ENCODE measurements at places on chromosomes 3 and 15.

DNA sequence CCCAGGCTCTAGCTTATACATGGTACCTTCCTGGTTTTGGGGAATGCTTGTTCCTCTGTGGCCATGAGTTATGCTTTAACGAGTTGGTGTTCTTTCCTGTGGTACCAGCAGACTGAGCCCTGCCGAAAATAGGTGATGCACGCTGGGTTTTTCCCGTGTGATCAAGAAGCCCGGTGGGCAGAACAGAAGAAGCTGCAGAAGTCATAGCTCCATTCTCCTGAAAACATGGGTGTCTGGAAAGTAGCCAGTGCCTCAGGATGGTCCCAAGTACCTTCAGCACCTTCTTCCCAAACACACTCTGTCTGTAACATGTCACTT, 25.2 kb downstream of the MAPKBP1 start:
- DNase-seq: no peak

DNA sequence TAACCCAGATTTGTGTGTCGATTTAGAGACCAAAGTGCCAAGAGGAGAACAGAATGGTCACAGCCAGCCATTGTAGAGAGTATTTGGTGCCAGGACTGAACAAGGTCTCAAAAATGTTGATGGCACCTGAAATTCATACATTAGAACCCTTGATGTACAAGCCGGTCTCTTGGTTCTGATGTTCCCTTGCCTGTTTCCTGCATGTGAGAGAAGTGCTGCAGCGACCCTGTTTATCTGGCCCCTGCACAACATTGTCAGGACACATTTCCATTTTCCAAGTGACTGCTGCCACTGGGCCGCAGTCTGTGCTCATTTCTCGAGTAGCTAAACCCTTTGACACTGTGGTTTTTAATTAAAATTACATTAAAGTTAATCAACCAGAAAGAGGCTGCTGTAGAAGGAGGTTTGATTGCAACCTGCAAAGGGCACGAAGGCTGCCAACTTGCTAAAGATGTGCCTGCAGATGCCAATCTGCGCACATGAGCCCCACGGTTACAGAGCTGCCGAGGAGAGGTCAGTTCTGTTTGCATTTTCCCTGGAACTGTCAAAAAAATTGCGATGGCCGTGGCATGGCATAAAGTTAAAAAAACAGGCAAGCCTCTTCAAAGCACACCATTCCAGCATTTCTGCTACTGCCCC, 136.4 kb upstream of the CMC1 start:
- DNase-seq: no peak

DNA sequence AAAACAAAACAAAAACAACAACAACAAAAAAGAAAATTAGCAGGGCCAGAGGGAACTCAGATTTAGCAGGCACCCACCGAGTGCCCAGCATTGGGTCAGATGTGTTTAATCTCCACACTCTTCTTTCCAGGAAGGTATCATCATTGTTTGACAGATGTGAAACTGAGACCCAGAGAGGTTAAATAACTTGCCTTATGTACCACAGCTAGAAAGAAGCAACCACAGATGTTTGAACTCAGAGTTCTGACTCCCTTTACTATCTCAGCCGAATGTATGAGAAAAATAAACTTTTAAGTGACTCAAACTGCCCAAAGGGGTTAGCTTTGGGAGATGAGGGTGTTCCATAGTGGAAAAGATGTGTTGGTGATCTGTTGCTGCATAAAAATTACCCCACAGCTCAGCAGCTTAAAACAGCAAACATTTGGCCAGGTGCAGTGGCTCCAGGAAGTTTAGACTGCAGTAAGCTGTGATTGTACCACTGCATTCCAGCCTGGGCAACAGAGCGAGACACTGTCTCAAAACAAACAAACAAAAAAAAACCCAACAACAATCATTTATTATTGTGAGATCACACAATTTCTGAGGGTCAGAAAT, 4.5 kb upstream of the RPP25 start:
- no peak for DNase-seq

DNA sequence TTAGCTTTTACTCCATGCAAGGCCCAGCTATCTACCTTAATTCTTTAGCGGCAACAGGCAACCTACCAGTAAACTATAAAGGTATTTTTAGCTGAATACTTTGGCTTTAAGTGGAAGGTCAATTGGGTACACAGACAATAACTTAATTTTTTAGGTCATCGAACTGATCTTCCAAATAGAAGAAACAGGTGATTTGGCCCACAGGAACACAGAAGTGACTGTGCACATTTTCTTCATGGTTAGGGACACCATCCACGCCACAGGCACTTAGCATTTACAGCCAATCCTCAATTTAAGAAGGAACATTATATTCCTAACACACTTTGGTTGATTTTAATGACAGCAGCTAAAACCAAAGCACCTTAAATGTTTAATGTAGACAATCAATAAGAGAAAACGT, 1.9 kb downstream of the ARPP19 start:
- no peak for DNase-seq

- DNase-seq: no peak
Measured at GRCh38 chr3:176583956-176584355, 613.3 kb downstream of the TBL1XR1 start.

- DNase-seq: no peak
Measured at GRCh38 chr3:18382760-18383369, 42.3 kb downstream of the SATB1 start.

DNA sequence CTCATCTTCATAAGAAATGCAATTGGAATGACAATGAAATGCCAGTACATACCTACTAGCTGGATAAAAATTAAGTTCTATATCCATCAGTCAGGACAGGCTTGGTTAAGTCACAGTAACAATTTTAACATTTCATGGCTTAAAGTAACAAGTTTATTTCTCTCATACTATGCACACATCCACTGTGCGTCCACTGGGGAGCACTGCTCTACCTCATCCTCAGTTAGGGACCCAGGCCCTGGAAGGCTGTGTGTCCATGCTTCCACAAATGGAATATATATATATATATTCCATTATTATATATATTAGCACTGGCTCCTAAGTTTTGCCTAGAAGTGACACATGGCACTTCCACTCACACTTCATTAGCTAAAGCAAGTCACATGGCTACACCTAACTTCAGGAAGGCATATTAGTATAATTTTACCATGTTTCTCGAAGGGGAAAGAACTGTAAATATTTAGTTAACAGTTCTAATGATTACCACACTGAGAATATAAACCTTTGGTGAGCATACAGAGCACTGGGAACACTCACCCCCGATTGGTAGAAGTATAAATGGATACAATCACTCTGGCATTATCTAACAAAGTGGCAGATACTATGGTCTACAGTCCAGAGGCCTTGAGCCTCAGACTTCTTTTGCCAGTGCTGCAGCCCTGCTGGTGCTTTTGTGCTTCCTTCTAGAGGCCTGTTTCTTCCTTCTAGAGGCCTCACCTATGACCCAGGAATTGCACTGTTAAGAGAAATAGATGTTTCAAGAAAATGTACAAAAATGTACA, 28.6 kb downstream of the AP3S2 start:
- DNase-seq: no peak

- no peak for DNase-seq
Measured at GRCh38 chr3:170730071-170730812, 139.8 kb downstream of the RPL22L1 start.

- DNase-seq: no peak
Measured at GRCh38 chr3:186308549-186308948, 53.5 kb downstream of the DGKG start.

DNA sequence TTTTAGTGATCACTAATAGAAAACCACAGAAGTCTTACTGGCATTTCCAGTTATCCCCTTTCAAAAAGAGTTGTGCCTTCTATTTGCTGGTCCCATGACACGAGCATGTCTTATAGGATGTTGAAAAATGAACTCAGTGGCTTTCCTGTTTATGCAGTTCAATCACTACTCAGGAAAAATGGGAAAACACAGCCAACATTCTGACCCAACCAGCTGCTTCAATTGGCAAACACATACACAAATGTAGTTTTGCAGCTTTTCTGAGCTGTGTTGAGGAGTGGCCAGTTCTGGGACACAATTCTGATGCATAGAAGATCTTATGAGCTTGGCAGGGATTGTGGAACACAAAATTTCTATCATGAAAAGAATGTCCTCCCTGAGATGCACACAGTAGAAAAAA, 40.3 kb downstream of the FSTL1 start:
- DNase-seq: no peak

DNA sequence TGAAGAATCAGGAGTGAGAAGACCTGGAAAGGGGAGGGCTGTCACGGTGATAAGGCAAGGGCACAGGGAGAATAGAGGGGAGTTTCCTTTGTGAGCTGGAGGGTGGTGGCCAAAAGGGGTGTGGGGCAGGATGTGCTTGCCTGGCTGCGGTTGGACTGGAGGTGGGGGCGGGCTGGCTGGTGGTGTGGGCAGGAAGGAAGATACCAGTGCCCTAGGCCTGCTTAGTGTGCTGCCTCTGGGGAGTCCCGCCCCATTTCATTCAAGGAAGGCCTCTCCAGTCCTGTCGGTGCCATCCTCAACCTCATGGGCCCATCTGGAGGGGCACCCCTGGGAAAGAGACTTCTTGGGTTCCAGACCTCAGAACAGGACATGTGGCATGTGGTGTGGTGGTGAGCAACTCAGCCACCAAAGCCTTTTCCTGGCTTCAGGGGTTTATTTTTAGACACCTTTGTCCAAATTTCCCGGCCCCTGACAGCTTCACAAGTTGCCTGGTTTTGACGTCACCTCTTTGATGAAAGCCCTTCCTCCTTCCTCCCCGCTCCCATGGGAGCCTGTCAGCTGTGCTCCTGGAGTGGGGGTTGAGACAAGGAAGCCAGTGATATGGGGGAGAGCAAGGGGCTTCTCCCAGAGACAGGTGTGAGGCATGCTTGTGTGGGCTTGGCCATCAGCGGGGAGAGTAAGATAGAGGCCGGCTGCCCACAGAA, 15.6 kb downstream of the TEX264 start:
- DNase-seq: peak; percentile 53

- no peak for DNase-seq
Measured at GRCh38 chr3:21310161-21310560, 440.8 kb downstream of the ZNF385D start.

DNA sequence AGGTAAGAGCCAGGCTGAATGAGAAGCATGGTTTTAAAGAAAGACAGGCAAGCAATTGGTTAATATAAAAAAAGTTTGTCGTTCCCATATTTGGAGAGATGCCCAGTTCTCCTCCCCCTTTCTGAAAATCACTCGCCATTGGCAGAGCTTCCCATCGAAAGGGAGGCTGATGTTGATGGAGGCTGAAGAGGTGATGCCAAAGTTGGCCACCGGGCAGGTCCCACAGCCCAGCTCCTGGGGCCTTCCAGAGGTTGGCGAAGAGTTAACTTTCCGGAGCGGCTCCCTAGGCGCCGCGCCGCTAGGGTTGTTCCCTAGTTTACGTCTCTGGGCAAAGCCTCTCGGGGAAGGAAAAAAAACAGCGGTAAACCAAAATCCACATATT, 793 bp downstream of the PCOLCE2 start:
- DNase-seq: no peak

- DNase-seq: no peak
Measured at GRCh38 chr3:141148770-141149169, 82.9 kb upstream of the PXYLP1 start.

DNA sequence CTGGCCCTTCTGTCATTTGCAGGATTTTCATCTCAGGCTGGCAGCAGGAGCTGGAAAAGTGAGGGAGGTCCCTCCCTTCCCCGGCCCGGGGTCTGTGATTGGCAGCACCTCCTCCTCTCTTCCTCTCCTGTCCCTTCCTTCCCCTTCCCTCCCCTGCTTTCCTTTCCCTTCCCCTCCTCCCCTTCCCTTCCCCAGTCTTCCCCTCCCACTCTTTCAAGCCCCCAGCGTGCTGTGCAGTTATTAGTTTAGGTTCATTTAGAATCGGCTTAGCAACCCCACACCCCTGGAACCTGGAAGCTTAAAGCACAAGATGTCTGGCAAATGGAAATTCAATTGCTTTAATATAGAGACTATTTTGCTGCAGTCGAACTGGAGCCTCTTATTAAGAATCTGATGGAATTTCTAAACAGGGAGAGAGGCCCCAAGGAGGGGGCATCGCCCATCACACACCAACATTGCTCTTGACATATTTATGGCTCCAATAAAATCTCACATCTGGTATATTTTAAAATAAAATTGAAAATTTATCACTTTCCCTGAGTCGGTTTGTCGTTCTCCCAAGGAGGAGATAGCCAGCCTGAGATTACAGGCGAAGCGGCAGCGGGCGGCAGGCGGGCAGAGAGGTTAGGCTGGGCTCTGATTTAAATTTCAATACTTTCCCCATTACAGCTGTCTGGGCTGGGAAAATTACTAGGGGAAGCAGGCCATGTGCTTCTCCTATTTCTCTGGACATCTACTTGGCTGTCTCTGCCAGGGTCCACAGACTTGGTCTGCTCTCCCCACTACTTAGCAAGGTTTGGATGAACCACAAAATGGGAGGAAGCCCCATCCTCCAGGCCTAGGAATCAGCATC, 98.9 kb downstream of the LINGO1 start:
- DNase-seq: no peak

GRCh38 chr3:44436181-44436580, 41.3 kb downstream of the ZNF445 start:
- DNase-seq: no peak

DNA sequence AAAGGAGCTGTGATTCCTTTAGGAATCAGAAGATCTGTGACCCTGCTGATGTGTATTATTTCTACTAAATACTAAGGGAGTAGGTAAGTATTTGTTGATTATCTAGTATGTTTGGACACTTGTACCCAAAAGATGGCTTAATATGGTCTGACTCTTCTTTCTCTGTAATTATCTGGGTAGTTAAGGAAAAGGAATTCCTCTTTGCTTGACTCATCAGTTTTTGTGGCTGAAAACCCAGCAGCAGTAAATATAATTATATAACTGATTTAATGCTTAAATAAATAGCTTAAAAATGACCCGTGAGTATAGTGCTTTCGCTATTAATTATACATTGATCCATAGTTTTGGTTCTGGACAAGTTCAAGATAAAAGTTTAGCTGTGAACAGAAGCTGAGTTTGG, 155.8 kb downstream of the LRTM1 start:
- DNase-seq: no peak

DNA sequence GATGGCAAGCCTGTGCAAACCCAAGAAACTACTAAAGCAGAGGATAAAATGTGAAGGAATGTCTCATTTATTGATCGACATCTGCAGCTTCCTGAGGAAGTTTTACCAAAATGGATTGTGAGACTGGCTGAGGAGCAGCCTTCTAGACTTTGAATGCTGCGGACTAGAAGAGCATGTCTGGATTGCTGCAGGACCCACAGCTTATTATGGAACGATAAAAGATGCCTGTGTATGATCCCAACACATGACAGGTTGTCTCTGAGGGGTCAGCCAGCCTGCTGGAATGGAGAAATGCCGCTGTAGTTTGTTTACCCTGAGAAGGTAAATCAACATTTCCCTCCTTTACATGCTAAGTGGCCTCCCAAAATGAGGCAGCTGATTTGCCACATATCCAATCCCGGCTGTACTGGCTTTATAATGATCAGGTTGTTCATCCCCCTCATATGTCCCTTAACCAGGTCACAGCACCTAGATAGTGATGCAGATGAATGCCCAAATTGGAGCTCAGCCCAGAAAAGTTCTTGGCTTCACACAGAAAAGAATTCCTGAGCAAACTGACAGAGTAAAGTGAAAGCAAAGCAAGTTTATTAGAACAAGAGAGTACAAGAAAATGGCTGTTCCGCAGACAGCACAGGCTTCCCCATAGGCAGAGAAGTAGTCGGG, 63.9 kb downstream of the IL12A start:
- no peak for DNase-seq

Measured in stimulated activated CD8-positive, alpha-beta memory T cell treated with anti-CD3 and anti-CD28 coated beads, Interleukin-4, amount 100 ng/mL, for 1 hour (primary cell).